ENCODE measurements at places on chromosomes 13 and 19.

GRCh38 chr13:95258619-95259194, 42.5 kb downstream of the ABCC4 start:
- DNase-seq = no peak

DNA sequence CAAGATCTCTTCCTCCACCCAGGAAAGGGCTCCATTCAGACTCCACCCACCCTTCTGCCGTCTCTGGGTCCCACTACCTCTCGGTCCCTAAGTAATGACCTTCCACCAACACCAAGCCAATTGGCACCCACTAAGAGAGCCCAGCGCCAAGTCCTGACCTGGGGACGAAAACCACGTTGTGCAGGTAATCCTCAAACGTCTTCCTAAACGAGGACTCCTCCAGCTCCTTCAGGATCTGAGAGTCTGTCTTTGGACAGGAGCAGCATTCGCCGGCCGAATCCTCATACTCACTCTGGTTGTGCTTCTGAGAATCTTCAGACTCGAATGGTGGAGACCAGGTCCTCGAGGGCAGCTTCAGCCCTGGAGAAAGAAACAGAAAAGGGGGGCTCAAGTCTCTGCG, 83.1 kb downstream of the ZNF557 start:
- DNase-seq = no peak

- DNase-seq = no peak
These were observed 26.0 kb downstream of the SLC7A1 start for GRCh38 chr13:29569253-29570050.

GRCh38 chr19:44762038-44762437, 13.5 kb downstream of the BCL3 start:
- DNase-seq = no peak

GRCh38 chr19:13978351-13979243, 26.3 kb downstream of the DCAF15 start:
- DNase-seq = no peak

All from stimulated activated naive B cell treated with anti-CD40 and anti-IgM and Interleukin-4, amounts not matched to agents 10 μg/mL and 1 μg/mL and 100 μg/mL, for 72 hours (primary cell).